Activated CD8-positive, alpha-beta memory T cell treated with anti-CD3 and anti-CD28 coated beads, Interleukin-2, amount 50 U/mL, for 48 hours (primary cell): ENCODE measurements at places on chromosomes 3 and 15.

GRCh38 chr3:50230794-50231125 is 5.2 kb upstream of the GNAI2 start:
- no peak for DNase-seq

- peak; percentile 40 for DNase-seq
Measured at GRCh38 chr3:17133632-17134545, 249.1 kb downstream of the PLCL2 start.

- DNase-seq: no peak
Measured at GRCh38 chr3:171198781-171199472, 172.4 kb upstream of the SLC2A2 start.

GRCh38 chr3:149373235-149374125 is 4.0 kb downstream of the TM4SF1 start:
- DNase-seq: no peak

- DNase-seq: no peak
Measured at GRCh38 chr3:198028718-198029117, 68.7 kb downstream of the LMLN start.

- DNase-seq: no peak
Measured at GRCh38 chr15:99895956-99896311, 162.7 kb upstream of the LYSMD4 start.

GRCh38 chr3:31945738-31946052 is 35.4 kb downstream of the OSBPL10 start:
- no peak for DNase-seq

DNA sequence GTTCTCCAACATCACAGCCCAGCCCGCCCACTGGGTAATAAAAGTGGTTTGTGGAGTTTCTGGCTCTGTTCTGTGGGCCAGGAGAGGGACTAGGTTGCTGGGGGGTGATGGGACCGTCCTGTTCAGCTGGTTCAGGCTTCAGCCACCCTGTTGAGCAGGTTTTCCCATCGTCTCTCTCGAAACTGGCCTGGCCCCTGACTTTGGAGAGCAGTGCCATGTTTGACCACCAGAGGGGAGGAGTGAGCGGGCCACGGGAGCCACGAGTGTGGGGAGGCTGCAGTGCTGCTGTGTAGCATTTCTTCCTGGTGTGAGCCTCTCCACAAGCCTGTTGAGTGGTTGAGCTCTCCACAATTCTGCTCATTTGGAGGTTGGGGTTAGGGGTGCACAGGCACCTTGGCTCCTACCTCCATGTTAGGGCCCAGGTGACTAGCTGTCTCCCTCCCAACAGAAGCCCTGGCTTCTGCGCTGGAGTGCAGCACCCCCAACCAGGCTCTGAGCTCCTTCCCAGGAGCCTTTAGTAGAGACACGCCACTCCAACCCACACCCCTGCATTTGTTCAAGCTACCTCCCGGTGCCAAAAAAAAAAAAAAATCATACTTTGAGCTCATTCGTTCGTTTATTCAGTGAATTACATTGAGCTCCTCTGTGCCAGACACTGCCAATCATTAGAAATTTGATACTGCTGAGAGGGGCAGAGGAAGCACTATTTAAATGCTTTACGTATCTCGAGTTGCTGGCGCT is 13.9 kb downstream of the SPINT1 start:
- peak; percentile 94 for DNase-seq

- DNase-seq: no peak
Measured at GRCh38 chr3:5186858-5187155, 700 bp upstream of the EDEM1 start.

- DNase-seq: peak; percentile 54
Measured at GRCh38 chr3:10548992-10549391, 43.6 kb upstream of the ATP2B2 start.

GRCh38 chr3:196149831-196150301 is 61.3 kb downstream of the ZDHHC19 start:
- DNase-seq: no peak

GRCh38 chr3:68988740-68989139 is 24.7 kb downstream of the EOGT start:
- DNase-seq: no peak

DNA sequence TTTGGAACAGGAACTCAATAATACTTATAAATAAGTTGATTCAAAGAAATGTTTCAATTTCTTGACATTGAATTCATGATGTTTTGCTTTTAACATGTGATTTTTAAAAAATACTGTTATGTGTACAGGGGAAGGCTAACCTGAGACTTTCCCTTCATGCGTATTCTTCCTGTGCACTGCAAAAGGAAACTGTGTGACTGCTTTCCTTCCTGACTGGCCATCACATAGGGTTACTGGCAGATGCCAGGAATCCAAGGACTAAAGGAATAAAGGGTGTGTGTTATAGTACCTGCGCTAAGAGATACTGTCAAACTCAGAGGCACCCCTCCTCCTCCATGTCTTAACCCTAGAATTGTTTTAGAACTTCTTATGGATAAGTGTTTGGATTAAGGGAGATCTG is 236.0 kb downstream of the UBE2E2 start:
- DNase-seq: no peak

GRCh38 chr3:8529738-8530525 is 28.3 kb downstream of the LMCD1 start:
- no peak for DNase-seq

DNA sequence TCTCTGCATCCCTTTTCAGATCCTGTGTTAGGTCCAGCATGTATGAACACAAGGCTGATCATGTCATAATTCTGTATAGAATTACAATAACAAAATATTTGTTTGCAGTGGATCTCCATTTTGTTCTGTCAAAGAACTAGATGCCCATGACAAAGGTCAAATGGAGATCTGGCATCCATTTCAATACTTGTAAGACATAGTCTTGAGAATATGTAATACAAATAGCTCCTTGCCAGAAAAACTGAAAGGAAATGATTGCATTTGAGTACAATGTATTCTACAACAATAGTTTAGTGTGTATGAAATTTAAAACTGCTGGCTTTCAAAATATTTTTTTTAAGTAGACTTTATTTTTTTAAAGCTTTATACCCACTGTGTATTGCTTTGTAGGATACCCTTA is 101.1 kb downstream of the CMSS1 start:
- no peak for DNase-seq

GRCh38 chr3:149306751-149307434 is 26.5 kb downstream of the TM4SF18 start:
- DNase-seq: no peak

DNA sequence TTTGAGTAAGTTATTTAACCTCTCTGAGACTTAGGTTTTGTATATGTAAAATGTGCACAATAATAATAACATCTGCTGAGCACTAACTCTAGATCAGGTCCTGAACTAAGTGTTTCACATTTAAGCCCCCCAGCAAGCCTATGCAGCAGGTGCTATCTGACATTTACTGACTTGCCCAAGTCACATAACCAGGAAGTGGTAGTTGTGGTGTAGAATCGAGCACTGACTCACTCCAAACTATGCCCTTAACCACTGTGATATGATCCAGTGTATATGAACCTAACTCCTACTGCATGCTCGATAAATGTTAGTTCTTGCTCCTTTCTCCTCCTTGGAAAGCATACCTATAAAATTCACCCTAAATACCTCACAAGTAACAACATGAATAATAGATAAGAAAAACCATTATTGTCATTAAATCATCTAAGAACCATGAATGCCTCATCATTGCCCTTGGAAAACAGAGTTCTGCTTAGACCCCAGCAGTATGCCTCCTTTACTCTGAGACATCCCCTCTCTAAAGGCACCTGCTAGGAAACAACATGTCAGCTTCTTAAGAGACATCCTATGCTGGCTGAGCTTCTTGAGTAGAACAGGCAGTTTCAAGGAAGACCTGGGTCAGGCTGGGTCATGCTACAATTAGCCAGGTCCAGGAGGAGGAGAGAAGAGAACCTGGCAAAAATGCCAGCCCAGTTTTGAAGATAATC is 3.0 kb upstream of the SHC4 start:
- DNase-seq: no peak

- DNase-seq: no peak
Measured at GRCh38 chr3:20353286-20353685, 167.3 kb upstream of the SGO1 start.

- no peak for DNase-seq
Measured at GRCh38 chr3:192022412-192022811, 561.4 kb downstream of the PYDC2 start.

GRCh38 chr15:100279849-100280248 is 61.9 kb downstream of the ADAMTS17 start:
- no peak for DNase-seq

DNA sequence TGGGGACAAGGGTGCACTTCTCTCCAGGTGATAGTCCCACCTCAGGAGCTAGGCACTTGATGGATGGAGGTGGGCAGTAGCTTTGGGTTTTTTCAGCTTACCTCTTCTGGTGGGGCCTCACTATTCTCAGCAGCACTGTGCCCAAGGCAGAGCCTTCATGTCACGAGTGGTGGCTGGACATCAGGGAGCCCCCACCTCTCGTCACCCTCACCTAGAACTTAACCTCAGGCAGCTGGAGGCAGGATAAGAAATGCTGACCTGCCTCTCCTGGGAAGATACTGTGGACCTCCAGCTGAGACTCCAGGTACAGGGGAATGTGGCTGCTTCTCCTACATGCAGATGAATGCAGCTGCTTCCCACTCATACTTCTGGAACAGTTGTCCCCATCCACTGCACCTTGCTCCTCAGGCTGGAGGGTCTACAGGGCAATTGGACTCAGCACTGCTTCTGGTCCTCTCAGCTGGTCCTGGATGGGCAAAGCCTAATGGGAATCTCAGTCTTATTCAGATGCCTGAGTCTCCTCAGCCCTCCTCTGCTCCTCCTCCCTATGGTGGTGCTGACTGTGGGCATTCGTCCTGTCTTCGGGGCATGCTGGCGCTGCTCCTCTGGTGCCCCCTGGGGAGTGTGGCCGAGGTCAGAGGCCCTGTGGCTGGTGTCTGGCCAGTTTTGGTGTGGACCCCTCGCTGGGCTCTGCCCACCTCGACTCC is 129.9 kb downstream of the KLF13 start:
- DNase-seq: peak; percentile 42

GRCh38 chr3:123380261-123380660 is 68.6 kb downstream of the ADCY5 start:
- no peak for DNase-seq

DNA sequence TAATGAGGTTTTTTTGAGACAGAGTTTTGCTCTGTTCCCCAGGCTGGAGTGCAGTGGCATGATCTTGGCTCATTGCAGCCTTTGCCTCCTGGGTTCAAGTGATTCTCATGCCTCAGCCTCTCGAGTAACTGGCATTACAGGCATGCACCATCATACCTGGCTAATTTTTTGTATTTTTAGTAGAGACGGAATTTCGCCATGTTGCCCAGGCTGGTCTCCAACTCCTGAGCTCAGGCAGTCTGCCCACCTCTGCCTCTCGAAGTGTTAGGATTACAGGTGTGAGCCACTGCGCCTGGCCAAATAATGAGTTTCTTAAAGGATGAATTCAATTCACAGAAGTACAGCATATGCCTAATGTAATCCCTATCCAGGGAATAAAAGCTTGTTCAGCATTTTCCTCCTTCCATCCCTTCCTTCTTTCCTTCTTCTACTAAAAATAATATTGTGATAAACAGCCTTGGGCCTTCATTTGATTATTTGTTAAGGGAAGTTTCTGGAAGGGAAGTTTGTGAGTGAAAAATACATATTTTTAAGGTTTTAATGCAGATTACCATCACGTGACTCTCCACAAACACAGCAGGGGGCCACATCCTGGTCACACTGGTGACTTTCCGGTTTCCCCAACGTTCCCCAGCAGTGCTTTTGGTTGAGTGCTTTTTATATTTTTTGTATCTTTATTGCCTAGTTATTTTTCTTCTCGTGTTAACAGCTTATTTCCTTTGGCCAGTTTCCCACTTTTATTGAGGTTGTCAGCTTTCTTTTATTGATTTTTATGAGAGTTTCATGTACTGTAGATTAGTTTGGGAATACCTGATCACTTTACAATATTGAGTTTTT is 116.8 kb downstream of the USP13 start:
- no peak for DNase-seq

GRCh38 chr15:86916671-86917360 is 837.1 kb downstream of the AGBL1 start:
- no peak for DNase-seq

DNA sequence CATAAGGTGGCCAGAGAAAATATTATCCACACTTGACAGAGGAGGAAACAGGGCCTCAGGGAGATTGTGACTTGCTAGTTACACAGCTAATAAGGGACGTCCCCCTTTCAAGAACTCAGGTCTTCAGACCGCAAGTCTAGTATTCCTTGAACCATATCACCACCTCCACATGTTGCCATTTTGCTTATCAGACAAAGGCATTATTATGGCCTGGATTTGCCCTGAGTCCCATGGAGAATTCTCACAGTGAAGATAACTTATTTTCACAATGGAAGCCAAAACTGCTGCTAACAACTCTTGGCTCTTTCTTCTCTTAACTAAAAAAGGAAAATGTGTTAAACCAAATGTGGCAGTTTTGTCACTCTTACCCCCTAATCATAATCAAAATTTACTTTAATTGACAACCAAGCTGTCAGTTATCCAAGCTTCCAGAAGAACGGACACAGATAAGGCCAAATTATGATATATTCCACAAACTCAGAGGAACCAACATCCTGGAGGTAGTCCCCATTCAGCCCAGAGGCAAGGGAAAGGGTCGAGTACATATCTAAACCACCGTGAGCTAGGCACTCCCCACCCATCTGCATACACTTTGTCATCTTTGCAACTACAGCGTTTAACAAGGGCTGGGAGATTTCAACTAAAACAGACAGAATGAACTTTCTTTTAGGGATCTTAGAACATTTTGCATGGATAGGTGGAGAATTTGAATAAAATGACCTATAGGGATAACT is 63.6 kb upstream of the THBS1 start:
- no peak for DNase-seq

DNA sequence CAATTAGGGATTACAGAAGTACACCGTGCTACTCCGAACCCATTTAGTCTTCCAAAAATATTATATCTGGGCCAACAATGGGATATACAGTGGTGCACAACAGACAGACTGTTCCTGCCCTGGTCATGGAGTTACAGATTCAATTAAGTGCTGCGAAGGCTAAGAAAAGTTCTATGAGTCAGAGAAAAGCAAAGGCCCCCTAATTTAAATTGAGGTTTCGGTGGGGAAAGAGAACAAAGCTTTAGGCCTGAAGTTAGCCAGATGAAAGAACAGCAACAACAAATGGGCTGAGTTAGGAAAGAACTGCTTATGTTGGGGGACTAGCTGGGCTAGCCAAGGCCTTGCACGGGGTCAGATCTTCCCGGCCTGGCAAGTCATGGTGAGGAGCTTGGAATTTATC is 131.8 kb downstream of the MDFIC2 start:
- DNase-seq: no peak

- DNase-seq: no peak
Measured at GRCh38 chr15:39300451-39301153, 280.3 kb upstream of the THBS1 start.
